ENCODE measurements at places on chromosomes 2 and 18.

- no peak for DNase-seq
Measured at GRCh38 chr2:147553775-147554271, 291.0 kb upstream of the ACVR2A start.

GRCh38 chr2:100517556-100517955, 45.2 kb upstream of the PDCL3 start:
- no peak for DNase-seq

GRCh38 chr2:239220341-239220740, 180.5 kb downstream of the HDAC4 start:
- DNase-seq, result no peak

DNA sequence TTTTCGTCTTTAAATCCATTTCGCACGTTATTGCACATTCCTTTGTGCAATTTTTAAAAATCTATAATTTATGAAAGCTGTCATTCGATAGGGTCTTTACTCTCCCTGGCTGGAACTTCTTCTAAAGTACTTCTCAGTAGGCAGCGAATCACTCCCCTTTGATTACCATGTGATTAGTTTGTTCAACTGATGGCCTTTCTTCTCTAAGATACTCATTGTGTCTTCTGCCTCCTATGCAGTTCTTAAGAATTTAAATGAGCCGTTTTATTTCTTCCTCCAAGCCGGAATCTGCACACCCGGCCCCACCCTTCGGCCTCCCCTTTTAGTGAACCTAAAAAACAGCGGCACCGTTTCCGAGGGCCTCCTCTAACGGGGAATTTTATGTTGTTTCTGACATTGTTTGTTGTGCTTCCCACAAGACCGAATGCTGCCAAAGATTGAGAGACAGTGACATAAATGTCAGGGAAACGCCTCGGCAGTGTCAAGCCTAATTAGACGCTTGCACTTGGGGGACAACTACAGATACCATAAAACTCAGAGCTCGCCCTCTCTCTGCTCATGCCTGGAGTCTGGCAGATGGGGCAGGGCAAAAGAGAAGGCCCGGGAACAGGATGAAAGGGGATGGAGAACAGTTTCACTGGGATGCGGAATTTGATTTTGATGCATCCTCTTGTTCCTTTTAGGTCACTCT, 255.3 kb downstream of the BCL11A start:
- no peak for DNase-seq

DNA sequence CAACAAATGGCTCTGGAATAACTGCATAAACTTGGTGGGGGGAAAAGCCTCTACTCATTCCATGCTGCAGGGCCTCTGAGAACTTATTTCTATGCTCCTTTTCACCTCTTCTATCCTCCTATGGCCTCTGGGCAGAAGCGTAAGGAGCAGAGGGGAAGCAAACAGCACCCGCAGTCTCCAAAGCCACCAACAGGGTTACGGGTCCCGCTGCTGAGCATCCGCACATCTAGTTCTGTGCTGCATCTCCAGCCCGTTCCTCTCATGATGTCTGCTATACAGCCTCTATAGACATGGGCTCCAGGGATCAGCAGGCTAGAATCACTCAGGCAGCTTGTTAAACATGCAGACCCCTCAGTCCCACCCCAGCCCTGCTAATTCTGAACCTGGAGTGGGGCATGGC, 25.9 kb downstream of the PSTPIP2 start:
- DNase-seq, result no peak

GRCh38 chr2:45746888-45747287, 95.4 kb downstream of the PRKCE start:
- no peak for DNase-seq

- no peak for DNase-seq
Measured at GRCh38 chr2:26645762-26646161, 4.6 kb upstream of the CIB4 start.

GRCh38 chr2:152247337-152247695, 71.8 kb upstream of the STAM2 start:
- no peak for DNase-seq

- DNase-seq, result peak; percentile 3
Measured at GRCh38 chr18:23689031-23689615, at the start of gene LAMA3. Gene LAMA3 (plus strand): TSS chr18:23689453. CDS start chr18:23689684, 231 bp downstream.

GRCh38 chr18:35049111-35050027, 8.2 kb downstream of the MAPRE2 start:
- DNase-seq, result no peak

GRCh38 chr2:205386109-205386508, 296.2 kb upstream of the NRP2 start:
- DNase-seq, result no peak

- no peak for DNase-seq
Measured at GRCh38 chr2:107825206-107825563, 1.5 kb upstream of the RGPD4 start.

DNA sequence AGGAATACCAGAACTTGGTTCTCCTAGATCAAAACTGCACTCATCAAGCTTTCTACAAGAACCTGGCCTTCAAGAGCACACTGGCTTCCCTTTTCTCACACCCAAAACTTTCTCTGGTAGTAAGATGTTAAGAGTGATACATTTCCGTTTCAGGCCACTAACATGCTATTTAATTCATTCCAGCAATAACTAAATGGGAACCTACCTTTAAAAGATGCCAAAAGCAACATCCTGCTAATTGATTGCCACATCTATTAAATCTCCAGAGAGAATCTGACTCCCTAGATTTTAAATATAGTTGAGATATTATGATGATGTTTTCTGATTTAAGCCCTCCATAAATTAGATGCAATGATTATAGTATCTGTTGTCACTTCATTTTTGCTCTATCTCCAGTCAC, 71.6 kb downstream of the KCTD18 start:
- no peak for DNase-seq

DNA sequence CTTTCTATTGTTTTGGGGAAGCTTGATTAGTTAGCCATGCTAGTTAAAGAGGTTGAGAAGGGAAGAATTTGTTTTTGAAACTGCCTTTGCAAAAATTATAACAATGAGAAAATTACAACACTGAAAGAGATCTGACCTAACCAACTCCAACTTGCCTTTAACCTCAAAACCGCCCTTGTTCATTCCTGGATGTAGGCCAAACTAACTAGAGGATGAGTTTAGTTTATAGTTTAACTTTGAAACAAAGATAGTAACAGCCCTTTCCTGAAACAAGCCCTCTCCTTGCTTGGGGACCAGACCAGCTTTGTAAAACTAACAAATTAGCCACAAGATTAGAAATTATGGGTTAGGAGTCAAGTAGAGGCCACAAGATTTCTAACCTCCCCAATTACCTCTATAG, 713.9 kb downstream of the CPS1 start:
- DNase-seq, result no peak

GRCh38 chr2:208266553-208266893, 468 bp downstream of the PIKFYVE start:
- no peak for DNase-seq

DNA sequence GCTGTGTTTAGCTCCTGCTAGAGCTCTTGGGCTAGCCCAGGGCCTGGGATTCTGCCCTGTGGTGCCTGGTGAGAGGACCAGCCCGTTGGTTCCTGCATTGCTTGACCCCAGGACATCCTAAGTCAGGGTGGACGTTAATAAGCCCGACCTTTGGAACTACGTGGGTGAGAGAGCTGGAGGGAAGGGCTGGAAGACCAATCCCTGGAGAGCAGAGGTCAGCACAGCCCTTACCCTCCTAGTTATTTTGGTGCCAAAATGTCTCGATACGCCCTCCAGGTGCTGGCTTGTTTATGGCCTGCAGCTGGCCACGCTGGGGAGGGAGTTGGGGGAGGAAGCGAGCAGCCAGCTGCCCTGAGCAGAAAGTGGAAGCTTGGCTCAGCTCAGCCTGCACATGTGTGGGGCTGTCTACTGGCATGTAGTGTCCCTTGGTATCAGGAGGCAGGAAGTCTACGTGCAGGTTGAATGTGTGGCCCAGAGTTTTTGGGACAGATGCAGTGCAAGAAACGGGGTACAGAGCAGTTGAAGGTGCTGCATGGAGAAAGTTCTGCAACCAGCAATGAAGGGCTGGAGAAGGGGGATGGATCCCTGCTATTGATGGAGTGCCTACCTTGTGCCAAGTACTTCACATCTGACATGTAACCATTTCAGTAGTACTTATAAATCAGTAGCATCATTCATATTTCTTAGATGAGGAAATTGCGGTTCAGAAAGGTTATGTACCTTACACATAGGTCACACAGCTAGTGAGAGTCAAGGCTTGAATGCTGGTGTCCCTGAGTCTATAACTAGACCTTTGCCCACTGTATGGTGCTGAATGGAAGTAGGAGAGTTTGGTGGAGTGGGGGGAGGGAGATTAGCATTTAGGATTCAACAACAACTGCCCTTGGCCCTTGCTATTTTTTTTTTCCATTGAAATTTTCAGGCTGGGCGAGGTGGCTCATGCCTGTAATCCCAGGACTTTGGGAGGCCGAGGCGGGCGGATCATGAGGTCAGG, 5.0 kb upstream of the DGKD start:
- DNase-seq, result no peak

DNA sequence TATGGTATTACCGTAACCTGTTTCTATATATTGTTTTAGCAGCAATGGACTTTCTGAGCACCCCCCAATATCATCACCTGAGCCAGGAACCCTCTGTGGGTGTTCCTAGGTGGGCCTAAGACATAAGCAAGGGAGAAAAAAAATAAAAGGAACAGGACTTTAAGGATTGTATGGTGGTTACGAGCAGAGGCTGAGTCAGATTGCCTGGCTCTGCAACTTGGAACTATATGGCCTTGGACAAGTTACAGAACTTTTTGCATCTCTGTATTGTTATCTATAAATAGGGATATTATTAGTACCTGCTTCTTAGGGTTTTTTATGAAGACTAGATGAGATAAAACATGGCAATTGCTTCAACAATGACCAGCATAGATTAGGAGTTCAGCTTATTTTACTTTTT, 34.9 kb downstream of the MFSD6 start:
- no peak for DNase-seq

DNA sequence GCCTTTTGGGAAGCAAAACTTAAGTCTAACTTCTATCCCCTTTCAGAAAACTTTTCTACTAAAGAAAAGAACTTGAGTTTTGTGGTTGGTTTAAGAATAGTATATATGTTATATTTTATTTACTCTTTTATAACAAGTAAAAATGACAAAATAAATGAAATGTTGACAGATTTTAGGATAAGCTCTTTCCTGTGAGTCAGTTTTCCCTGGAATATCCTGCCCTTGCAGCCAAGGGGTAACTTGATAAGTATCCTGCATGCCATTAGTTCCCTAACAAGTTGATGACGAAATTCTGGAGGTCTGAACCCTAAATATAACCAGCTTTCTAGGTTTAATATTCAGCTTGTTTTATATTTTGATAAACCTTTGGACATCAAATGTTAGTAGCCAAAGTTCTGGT, 7.3 kb upstream of the HTR2B start:
- no peak for DNase-seq

GRCh38 chr18:68548904-68549870, 165.7 kb downstream of the TMX3 start:
- no peak for DNase-seq

GRCh38 chr2:218648088-218648786, 11.2 kb downstream of the ZNF142 start:
- DNase-seq, result peak; percentile 35

GRCh38 chr2:178282075-178282815, 87.9 kb downstream of the OSBPL6 start:
- DNase-seq, result no peak

All from activated T-cell treated with anti-CD3 and anti-CD28 coated beads for 1 hour (primary cell).